ENCODE measurements at places on chromosomes 1 and 21. TPM values are rescaled to one million over a fixed set of nuclear protein-coding genes. Genes with fewer than 3 reads are reported as not detected.

Gene RAP1GAP
- 44.2 TPM for total RNA-seq

Gene AZIN2
- 5.1 TPM for total RNA-seq

- H3K27ac ChIP-seq: peak overlapping the region; percentile 39
- peak; percentile 79 for DNase-seq
- H3K4me3 ChIP-seq: peak overlapping the region; percentile 77
- no peaks in the 10 kb centered on the region for H3K27me3 ChIP-seq
These were observed 1.6 kb upstream of the CLSTN1 start for GRCh38 chr1:9825093-9826074.

- no peak overlapping the region for H3K27ac ChIP-seq
- no peaks in the 10 kb centered on the region for H3K4me1 ChIP-seq
- no peak for DNase-seq
- H3K36me3 ChIP-seq: no peaks in the 10 kb centered on the region
- H3K4me3 ChIP-seq: no peak overlapping the region
These were observed 176.0 kb downstream of the SEC16B start for GRCh38 chr1:177793900-177794299.

- H3K4me3 ChIP-seq: no peak overlapping the region
- no peak overlapping the region for H3K27ac ChIP-seq
- H3K27me3 ChIP-seq: no peaks in the 10 kb centered on the region
- H3K36me3 ChIP-seq: no peaks in the 10 kb centered on the region
- no peak for DNase-seq
These were observed 204.9 kb downstream of the KCNJ6 start for GRCh38 chr21:37711286-37711829.

DNA sequence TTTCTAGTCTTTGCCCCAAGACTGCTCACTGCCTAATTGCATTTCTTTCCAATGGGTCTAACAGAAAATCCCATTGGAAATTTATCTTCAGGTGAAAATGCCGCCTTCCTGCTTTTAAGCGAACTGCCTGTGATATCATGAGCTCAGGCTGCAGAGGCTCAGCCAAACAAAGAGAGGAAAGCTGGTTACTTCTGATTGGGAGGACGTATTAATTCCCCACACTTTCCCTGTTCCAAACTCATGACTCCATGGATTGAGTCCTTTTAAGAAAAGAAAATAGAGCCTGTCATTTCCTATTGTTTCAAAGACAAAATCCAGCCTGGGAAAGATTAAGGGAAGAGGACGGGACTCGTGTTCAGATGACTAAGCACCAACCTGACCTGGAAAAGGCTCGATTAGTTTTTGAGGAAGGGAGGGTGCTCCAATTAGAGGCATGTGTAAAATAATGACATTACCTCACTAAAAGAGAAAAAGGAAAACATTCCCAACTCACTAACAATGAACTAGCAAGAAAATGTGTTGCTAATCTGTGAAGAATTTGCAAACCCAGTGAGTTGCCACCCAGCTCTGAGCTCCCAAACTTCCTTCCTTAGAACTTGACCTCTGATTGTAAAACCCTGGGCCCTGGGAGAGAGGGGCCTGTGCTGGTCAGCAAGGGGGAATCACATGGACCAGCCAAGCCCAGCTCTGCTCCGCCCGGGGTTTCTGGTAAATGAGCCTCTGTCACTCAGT, 61.2 kb downstream of the TCP10L start:
- H3K27ac ChIP-seq: peak overlapping the region; percentile 31
- no peak overlapping the region for H3K4me3 ChIP-seq
- peaks cover 25% of the 10 kb centered on the region for H3K4me1 ChIP-seq
- DNase-seq: no peak
- no peaks in the 10 kb centered on the region for H3K27me3 ChIP-seq

DNA sequence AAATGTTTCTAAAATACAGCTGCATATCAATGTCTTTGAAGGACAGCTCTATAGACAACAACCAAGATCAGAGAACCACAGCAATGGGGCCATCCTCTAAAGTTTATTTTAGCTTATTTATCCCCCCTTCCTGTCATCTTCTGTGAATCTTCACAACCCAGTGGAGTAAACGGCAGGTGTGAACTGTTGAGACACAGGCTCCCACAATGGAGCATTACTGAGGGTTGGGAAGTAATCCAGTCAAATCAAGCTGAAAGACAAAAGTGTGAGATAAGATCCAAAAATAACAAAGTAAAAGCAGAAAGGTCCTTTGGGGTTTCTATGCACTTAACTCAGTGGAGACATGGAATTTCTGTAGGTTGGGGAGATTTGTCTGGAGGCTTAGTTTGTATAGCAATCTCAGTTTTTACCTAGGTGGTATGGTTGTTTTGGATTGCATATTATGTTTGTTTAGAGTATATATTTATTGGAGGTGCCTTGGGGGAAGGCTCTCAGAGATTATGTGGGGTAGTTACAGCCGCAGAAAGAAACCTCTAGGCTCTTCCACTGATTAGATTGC, 286.9 kb upstream of the ADGRL2 start:
- no peak overlapping the region for H3K4me3 ChIP-seq
- DNase-seq: no peak
- H3K36me3 ChIP-seq: no peaks in the 10 kb centered on the region
- H3K27ac ChIP-seq: no peak overlapping the region
- no peaks in the 10 kb centered on the region for H3K4me1 ChIP-seq
- H3K27me3 ChIP-seq: no peaks in the 10 kb centered on the region

DNA sequence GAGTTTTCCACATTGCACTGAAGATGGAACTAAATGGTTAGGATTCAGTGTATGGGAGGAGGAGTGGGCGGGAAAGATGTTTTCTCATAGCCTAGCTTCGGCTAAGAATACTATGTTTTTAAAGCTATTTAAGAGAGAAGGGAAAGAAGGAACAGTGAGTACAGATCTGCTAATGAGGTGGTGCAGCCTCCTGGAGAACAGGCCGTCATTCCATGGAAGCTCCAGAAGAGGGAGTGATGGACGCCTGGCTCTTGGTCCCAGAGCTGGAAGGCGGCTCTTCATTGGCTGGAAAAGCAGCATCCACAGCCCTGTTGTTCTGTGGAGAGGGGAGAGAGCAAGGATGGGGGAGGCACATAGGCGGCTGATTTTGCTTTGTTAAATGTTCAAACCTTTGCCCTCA, 6.9 kb downstream of the CAMK1G start:
- no peaks in the 10 kb centered on the region for H3K4me1 ChIP-seq
- no peaks in the 10 kb centered on the region for H3K36me3 ChIP-seq
- H3K27ac ChIP-seq: no peak overlapping the region
- no peaks in the 10 kb centered on the region for H3K27me3 ChIP-seq
- no peak overlapping the region for H3K4me3 ChIP-seq

GRCh38 chr1:29447368-29447767, 211.0 kb downstream of the PTPRU start:
- DNase-seq: no peak
- no peaks in the 10 kb centered on the region for H3K36me3 ChIP-seq
- no peak overlapping the region for H3K4me3 ChIP-seq

GRCh38 chr1:9670085-9670484, 18.6 kb downstream of the PIK3CD start:
- no peak overlapping the region for H3K27ac ChIP-seq
- no peak overlapping the region for H3K4me3 ChIP-seq
- no peaks in the 10 kb centered on the region for H3K4me1 ChIP-seq
- no peaks in the 10 kb centered on the region for H3K27me3 ChIP-seq
- no peak for DNase-seq
- H3K36me3 ChIP-seq: no peaks in the 10 kb centered on the region

DNA sequence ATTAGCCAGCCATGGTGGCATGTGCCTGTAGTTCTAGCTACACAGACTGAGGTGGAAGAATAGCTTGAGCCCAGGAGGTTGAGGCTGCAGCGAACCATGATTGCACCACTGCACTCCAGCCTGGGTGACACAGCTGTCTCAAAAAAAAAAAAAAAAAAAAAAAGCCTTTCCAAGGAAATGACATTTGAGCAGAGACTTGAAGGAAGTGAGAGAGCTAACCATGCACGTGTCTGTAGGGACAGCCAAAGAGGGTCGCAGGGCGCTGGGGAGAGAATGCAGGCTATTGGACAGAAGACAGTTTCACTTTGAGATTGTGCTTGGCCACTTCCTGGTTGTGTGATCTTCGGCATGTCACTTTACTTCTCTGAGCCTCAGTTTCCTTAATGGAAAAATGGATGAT, 6.8 kb downstream of the HCRTR1 start:
- H3K4me3 ChIP-seq: no peak overlapping the region
- peaks cover 2% of the 10 kb centered on the region for H3K27me3 ChIP-seq
- no peak overlapping the region for H3K27ac ChIP-seq
- DNase-seq: no peak
- peaks cover 23% of the 10 kb centered on the region for H3K4me1 ChIP-seq
- peaks cover 43% of the 10 kb centered on the region for H3K36me3 ChIP-seq
